Stimulated activated CD8-positive, alpha-beta memory T cell treated with anti-CD3 and anti-CD28 coated beads, Interleukin-4, amount 100 ng/mL, for 48 hours (primary cell): ENCODE measurements at places on chromosomes 3 and 15.

GRCh38 chr15:81166636-81167305 is 29.9 kb upstream of the IL16 start:
- no peak for DNase-seq

GRCh38 chr3:184164648-184165330 is 9.6 kb downstream of the DVL3 start:
- DNase-seq = no peak

- DNase-seq = no peak
Observed at GRCh38 chr3:190886945-190887344, 24.5 kb upstream of the GMNC start.

DNA sequence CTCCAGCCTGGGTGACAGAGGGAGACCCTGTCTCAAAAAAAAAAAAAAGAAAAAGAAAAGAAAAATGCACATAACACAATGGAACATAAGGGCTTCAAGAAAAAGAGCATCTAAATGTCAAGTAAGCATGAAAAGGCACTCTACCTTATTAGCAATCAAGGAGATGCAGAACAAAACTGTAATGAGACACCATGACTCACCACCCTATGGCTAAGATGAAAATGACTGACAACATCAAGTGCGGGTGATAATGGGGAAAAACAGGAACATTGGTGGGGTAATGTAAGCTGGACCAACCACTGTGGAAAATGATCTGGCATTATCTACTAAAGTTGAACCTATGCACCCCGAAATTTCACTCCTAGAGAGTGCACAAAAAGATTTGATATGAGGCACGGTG is 19.6 kb upstream of the NSMCE3 start:
- DNase-seq = no peak
